ENCODE measurements at places on chromosomes 4 and X.

- DNase-seq, result no peak
Measured at GRCh38 chr4:173088144-173088543, 80.5 kb upstream of the GALNT7 start.

DNA sequence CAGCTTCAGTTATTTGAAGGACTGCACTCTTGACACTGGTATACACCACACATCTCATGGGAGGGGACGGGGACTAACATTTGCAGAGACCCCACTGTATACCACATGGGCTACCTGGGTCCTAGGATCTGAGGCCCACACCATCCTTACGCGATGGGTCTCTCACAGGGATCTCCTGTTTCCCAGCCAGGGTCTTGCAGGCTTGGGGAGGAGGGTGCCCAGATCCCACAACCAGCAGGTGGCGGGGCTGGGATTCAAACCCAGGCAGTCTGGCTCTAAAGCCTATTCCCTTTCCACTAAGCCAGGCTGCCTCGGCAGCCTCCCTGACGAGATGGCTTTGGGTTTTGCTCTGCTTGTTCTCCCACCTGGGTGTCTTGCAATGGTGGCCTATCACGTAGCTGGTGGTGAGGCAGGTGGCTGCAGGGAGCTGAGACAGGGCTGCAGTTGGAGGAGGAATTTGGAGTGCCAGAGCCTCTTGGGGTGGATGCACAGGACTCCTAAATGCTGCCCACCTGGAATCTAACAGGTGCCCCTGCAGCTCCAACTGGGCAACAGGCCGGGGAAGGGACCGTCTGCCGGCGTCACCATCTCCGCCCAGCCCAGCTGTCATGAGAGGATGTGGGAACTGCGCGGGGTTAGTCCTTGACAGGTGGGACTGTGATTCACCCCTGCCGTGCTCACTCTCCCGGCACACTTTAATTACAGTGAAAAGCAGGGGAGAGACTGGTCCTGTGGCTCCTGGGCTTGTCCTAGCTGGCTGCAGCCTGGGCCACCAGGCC is 110.7 kb downstream of the PSAPL1 start:
- no peak for DNase-seq

DNA sequence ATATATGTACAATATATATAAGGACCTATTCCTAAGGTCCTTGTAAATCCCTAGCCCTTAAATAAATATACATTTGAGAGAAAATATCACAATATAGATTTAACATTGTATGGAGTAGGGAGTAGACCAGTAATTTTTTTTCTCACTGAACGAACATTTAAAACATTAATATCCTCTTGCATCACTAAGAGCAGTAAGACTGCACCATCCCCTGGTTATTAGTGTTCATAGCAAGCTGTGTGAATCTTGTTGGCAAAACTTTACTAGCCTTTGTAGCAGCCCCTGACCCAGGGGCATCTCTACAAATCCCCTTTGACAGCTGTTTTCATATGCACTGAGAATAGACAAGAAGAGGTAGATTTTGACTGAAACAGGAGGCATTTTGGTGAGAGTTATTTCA is 146.5 kb downstream of the IL1RAPL2 start:
- DNase-seq, result no peak

- no peak for DNase-seq
Measured at GRCh38 chr4:136329042-136329662, 1203.1 kb downstream of the PCDH18 start.

- no peak for DNase-seq
Measured at GRCh38 chr4:153028535-153028934, 92.4 kb downstream of the FHDC1 start.

DNA sequence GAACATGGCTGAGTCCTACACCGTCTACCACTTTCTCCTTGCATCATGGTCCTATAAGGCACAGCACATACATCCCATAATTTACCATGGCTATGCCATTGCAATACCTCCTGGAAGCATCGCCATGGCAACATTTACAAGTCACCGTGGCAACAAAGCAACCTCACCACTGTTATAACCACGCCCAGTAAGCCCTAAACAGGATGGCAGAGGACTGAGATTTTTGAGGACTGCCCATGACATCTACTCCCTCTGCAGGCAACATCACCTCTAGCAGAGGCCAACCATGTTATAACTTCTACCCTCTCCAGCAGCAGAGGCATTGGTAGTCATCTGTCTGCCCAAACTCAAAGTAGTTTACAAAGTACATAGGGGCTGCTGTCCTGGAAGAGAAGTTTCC is 29.7 kb downstream of the BCOR start:
- DNase-seq, result no peak

DNA sequence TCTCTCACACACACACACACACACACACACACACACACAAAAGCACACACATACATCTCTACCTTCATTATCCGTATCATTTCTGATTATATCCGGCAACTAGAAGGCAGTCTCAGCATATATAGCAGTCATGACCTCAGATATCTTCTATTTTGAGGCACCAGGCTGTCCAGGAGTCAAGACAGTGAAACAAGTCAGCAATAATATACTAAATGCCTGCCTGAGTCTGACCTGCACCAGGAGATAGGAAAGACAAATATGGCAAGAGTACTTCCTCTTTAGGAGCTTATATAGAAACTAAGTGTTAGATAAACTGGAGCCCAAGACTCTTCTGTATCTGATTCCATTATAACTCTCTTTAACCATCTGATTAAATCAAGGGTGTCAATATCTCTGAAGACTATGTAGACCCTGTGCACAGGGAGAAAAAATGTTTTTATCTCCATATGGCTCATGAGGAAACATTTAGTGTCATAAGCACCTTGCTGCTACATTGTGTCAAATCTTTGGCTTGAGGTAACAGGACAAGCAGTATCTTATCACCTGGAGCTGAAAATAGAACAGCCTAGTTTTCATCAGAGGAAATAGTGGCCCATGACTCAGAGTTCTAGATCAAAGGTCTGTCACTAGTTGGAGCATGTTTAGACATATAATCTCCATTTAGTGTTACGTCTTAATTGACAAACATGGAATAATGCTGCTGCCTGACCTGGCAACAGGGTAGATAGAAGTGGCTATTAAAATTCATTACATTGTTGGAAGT is 27.0 kb upstream of the FAM47B start:
- DNase-seq, result no peak

- no peak for DNase-seq
Measured at GRCh38 chrX:73847100-73847499, 284.1 kb downstream of the CHIC1 start.

DNA sequence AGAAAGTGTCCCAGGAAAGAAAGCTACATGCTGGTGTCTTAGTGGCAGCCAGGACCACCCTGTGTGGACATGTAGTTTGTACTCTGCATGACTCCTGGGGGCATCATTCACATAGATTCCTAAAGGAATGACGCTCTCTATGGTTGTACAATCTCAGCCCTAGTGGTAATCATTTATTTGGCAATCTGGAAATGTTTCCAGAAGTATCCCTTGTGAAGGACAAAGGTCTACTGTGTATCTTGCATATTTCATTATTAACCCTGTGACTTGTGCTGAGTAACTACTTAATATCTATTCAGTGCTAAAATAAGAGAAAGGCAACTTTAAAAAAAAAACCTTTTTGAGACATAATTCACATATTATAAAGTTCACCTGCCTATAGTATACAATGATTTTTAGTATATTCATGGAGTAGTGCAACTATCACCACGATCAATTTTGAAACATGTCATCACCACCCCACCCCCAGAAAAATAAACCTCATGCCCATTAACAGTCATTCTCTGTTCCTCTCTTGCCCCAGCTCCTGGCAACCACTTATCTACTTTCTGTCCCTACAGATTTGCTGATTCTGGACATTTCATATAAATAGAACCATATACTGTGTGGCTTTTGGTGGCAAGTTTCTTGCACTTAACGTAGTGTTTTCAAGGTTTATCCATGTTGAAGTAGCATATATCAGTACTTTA is 51.7 kb downstream of the SHROOM3 start:
- no peak for DNase-seq

- DNase-seq, result no peak
Measured at GRCh38 chr4:23822181-23822580, 67.7 kb downstream of the PPARGC1A start.

DNA sequence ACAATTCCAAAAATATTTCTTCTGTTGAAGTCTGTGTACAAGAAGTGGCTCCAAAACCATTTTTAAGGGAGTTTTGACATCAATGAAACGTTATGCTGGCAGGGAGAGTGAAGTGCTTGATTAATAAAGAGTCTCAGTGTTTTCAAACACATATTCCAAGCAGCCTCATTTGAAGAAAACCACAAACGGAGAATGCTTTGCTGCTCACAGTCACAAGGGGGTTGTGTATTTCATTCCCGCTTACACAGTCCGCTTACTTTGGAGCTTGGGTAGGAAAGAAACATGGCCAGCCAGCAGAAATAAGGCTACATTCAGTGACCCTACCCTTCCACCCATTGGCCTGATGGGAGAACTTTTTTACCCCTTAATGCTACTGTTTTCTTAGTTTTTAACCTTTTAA is 586.2 kb downstream of the RAB28 start:
- no peak for DNase-seq

GRCh38 chr4:181085557-181085956 is 1157.6 kb upstream of the TENM3 start:
- DNase-seq, result no peak

DNA sequence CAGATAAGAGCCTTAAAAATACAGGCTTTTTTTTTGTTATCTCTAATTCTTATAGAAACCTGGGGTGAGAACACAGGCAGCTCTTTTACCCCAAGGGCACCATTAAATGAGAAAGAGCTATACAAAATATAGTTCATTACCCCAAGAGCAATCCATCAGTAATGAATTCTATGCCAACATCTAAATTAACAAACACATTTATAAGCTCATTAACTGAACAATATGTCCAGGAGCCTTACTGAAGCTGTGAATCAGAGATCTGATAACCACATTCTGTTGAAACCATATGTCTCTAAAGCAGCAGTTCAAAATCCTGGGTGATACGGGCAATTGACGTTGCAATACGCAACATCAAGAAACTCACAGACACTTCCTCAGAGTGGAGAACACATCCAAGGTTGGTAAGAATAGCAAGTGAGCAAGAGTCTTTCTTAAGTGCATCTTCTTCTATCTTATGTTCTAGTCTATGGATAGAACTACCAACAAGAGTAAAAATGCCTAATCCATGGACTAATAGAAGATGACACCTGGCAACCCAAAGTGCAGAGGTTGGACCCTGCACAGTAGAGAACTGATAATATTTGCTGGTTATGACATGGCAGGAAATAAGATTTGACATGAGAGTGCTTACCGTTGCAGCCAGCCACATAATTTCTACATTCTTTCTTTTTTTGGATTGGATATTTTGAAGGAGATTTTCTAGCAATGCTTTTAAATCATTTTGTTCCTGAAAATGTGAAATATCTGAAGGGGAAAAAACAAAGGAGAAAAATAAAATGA is 449.3 kb downstream of the IL15 start:
- no peak for DNase-seq

DNA sequence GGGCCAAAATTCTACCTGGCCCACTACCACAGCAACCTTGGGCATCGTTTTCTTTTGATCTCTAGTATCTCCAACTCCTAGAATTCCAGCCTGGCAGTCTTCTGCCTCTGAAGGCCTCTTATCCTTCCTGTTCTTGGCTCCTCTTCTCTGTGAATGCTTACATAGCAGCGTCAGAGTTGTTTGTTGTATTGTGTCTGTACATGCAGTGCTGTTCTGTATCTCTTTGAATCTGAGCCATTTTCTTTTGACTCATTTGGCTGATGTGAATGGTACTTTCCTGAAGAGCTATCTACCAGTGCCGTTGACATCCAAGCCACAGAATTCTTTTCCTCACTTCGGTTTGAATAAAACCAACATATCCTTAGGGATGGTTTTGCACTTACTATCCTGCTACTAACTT is 79.2 kb downstream of the TMEM164 start:
- no peak for DNase-seq

- DNase-seq, result no peak
Measured at GRCh38 chr4:38490753-38491446, 173.1 kb upstream of the KLF3 start.

- no peak for DNase-seq
Measured at GRCh38 chr4:168570466-168570865, 73.6 kb downstream of the PALLD start.

DNA sequence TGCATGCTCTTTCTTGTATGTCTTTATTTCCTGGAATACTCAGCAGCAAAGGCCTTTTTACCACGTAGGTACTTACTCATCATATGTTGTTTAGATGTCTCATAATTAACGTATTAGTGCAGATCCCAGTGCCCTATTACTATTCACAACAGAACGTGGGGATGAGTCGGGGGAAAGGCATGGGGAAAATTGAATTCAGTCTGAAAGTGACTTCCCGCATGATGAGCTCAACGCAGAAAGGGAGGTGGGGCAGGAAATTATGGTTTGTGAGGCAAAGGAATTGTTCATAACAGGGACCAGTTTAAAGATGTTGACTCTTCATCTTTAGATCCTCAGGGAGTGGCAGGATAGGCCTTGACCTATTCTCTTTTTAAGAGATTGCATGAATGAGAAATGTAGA is 2.0 kb upstream of the TMPRSS11D start:
- DNase-seq, result peak; percentile 62

GRCh38 chr4:141142423-141142822 is 9.2 kb upstream of the RNF150 start:
- no peak for DNase-seq

- DNase-seq, result no peak
Measured at GRCh38 chr4:105633241-105633640, 75.2 kb downstream of the INTS12 start.

DNA sequence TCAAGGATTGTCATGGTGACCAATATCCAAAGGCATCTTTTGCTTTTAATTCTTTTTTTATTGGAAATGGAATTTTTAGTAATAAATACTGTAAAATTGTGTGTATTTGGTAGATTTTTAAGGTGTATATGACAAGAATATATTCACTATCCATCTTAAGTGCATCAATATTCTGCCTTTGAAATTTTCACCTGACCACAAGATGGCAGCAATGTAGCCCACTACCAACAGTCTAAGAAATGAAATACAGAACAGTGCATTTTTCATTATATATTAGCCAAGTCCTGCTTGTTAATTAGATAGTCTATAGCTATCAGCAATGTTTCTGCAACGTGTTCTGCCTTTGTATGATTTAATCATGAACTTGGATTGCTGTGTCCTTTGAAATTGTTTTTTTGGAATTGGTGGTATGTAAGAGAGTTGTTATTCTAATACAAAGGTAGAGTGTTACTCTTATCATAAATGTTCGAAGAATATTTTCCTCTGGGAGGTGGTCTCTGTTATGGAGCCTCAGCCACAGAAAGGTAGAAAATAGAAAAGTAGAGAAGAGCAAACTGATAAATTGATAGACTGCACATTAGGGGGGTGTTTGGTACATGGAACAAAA is 38.2 kb downstream of the HPGDS start:
- DNase-seq, result no peak
